Stimulated activated CD4-positive, alpha-beta T cell treated with anti-CD3 and anti-CD28 coated beads, Interleukin-1b, Interleukin-23, amount 100 ng/mL, for 4 hours (primary cell): ENCODE measurements at places on chromosomes 5 and 9.

GRCh38 chr9:128117613-128118471 lies 9.7 kb downstream of the PTGES2 start:
- peak; percentile 99 for DNase-seq

DNA sequence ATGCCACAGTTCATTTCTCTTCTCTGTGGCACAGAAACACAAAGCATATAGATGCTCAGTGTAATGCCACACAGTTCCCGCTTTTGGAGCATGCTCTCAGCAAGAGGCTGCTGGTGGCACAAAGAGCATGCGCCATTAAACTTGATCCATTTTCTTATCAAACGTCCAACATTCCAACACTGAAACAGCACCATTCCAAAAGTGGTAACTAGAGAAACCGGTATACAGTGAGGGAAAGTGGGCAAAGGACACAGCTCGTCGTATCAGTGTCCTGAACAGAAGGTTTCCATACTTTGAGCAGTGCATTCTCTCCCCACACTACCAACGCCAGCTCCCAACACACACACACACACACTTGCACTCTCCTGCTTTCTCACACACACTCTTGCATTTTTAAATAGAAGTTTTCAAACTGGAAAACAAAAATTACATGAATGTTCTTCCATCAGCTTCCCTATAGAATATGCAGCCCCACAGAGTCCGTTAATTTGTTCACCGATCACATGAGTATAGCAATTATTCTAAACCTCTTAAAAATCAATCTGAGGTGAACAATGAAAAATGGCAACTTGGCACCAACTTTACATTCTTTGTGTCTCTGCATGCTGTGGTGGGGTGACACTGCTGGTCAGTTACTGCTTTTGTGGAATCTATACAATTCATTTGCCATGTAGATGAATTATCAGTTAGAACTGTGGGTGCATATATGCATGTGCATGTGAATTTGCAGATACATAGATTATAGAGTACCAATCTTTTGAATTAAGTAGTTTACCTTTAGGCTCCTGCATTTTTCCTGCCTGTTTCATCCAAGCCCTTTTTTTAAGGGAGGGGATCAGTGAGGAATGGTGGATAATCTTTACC lies 5.7 kb downstream of the NFIB start:
- DNase-seq = no peak

GRCh38 chr9:137029058-137029936 lies 1.3 kb upstream of the ABCA2 start:
- DNase-seq = peak; percentile 64

DNA sequence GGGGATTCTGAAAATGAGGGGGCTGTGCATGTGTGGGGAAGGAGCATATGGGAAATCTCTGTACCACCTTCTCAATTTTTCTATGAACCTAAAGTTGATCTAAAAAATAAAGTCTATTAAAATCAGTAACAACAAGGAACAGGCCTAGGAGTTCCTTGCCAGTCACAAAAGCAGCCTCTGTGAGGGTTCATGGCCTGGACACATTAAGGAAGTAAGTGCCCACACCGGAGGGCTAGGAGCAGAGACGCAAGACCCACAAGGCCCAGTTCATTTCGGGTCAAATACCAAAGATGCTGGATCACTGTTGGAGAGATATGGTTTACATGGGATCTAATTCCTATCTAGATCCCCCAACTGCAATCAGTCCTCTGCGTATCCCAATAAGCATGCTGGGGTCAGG lies 88.4 kb downstream of the SEMA4D start:
- no peak for DNase-seq

DNA sequence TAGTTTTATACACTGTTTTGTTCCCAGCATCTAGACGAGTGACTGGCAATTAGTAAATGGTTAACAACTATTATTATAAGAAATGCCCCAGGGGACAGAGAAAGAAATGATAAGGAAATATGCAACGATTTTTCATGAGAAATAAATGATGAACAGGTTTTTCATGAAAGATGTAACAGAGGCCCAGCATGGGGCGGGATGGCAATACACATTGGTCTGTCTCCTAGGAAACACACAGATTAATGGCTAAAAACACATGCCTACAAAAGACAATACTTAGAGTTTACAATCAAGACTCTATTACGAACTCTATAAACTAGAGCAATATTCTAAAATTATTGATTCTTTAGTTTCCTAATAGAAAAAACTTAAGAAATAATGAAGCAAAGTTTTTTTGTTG lies 441.5 kb upstream of the CDH9 start:
- DNase-seq = no peak

DNA sequence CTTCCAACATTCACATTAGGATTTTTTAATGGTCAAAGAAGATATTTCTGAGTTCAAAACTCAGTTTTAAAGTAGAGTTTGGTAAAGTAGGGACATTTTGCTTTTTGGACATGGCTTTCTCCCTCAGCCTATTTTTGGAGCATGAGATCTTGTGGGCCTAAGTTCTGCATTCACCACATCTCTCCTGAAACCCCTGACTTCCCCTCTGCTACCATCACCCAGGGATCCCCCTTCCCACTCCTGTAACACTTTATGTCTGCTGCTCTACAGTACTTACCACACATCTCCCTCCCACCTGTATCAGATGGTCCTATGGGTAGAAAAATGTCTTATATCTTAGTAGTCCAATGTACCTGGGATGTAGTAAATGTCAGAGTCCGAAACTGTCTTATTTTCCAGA lies 48.2 kb upstream of the JAK2 start:
- no peak for DNase-seq

DNA sequence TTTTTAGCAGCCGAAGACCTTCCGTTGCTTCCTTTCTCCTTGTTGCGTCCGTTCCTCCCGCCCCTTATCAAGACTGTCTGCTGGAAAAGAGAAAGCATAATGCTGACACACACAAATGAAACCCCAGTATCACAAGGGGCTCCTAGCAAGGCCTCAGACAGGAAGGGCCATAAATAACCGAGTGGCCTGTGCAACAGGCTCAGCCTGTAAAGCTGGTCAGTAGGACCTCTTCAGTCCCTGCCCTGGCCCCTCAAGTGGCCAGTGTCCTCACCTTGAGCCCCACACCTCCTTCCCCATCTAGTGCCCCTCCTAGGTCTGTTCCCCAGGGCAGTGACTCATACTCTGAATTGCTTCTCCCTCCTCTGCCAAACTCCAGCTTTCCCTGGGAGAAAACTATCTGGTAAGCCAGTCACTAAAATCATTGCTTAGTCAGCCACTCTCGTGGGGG lies 174.6 kb upstream of the IL12B start:
- no peak for DNase-seq
